ENCODE measurements at places on chromosomes 12 and 14. TPM values are rescaled to one million over a fixed set of nuclear protein-coding genes. Genes with fewer than 3 reads are reported as not detected.

FOXG1 gene
- total RNA-seq = not detected

GRCh38 chr12:5171701-5172100, 128.0 kb downstream of the KCNA5 start:
- H3K27ac ChIP-seq = peak overlapping the region; percentile 68
- no peaks in the 10 kb centered on the region for H3K27me3 ChIP-seq
- no peaks in the 10 kb centered on the region for H3K36me3 ChIP-seq
- DNase-seq = no peak
- peaks cover 16% of the 10 kb centered on the region for H3K4me1 ChIP-seq

DNA sequence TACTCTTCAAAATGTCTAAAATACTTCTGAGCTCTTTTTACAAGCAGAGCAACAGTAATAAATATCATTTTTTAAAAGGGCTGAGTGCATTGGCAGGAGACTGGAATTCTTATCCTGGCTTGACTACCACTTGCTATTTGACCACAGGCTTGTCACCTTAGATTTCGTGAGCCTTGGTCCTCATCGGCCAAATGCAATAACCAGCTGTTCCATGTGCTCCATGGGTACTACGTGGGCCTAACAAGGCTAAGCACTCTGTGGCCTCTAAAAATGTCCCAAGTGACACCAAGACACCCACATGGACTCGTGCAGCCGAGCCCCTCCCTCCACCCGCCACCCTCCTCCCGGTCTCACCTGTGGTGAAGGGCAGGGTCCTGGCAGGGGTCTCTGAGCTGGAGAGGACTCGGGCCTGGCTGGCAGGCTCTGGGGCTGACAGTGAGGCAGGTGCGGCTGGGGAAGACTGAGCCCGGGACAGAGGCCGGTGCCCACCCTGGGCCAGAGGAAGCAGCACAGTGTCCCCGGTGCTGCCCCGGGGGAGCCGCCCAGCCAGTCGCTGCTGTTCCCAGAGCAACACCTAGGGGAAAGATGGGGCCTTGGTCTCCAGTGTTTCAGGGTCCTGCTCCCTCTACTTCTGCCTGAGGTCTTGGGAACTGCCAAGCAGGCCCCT, 20.1 kb downstream of the SLC48A1 start:
- no peaks in the 10 kb centered on the region for H3K27me3 ChIP-seq
- no peak overlapping the region for H3K4me3 ChIP-seq
- H3K36me3 ChIP-seq = peaks cover 98% of the 10 kb centered on the region
- H3K27ac ChIP-seq = no peak overlapping the region

ARHGEF25 gene
- total RNA-seq = 9.7 TPM

RAB15 gene
- 17.1 TPM for total RNA-seq

GRCh38 chr14:61887628-61888027, 125.4 kb downstream of the SNAPC1 start:
- H3K4me1 ChIP-seq = no peaks in the 10 kb centered on the region
- no peak for DNase-seq
- no peak overlapping the region for H3K27ac ChIP-seq

DNA sequence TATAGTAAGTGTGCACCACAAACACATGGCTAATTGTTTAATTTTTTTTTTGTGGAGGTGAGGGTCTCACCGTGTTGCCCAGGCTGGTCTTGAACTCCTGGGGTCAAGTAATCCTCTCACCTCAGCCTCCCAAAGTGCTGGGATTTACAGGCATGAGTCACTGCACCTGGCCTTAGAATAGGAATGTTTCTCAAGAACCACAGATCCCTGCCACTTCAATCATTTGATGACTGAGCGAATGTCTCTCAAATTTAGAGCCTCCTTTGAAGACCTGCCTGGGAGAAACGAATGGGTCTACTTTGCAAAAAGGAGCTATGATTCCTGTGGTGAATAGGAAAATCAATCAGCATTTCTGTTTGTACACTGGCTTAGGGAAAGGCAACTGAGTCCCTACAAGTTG, 33.5 kb upstream of the CHST11 start:
- no peaks in the 10 kb centered on the region for H3K36me3 ChIP-seq
- no peak for DNase-seq
- no peaks in the 10 kb centered on the region for H3K4me1 ChIP-seq
- no peaks in the 10 kb centered on the region for H3K27me3 ChIP-seq
- no peak overlapping the region for H3K27ac ChIP-seq

DNA sequence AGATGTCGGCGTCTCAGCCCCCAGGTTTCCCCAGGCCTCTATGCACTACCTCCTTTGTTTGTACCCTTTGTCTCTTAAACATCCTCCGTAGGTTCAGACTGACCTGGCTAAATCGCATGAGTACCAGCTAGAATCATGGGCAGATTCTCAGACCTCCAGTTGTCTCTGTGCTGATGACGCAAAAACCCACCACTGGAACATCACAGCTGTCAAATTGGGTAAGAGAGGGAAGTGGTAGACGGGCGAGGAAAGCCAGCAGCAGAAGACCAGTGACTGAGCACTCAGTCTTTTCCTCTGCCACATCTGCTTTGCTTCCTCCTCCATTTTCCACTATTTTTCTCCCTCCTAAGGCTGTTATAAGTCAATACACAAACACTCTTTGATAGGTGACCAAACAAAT, 29.7 kb downstream of the A2ML1 start:
- no peak overlapping the region for H3K4me3 ChIP-seq
- H3K27ac ChIP-seq = no peak overlapping the region
- no peaks in the 10 kb centered on the region for H3K4me1 ChIP-seq
- H3K36me3 ChIP-seq = no peaks in the 10 kb centered on the region

- H3K4me3 ChIP-seq = no peak overlapping the region
- no peaks in the 10 kb centered on the region for H3K27me3 ChIP-seq
- peak overlapping the region; percentile 69 for H3K27ac ChIP-seq
- H3K4me1 ChIP-seq = peaks cover 22% of the 10 kb centered on the region
Observed at GRCh38 chr12:92304371-92305055, 158.9 kb upstream of the BTG1 start.

RGS6 gene
- total RNA-seq = 23.0 TPM

CCDC184 gene
- 1.0 TPM for total RNA-seq

DNA sequence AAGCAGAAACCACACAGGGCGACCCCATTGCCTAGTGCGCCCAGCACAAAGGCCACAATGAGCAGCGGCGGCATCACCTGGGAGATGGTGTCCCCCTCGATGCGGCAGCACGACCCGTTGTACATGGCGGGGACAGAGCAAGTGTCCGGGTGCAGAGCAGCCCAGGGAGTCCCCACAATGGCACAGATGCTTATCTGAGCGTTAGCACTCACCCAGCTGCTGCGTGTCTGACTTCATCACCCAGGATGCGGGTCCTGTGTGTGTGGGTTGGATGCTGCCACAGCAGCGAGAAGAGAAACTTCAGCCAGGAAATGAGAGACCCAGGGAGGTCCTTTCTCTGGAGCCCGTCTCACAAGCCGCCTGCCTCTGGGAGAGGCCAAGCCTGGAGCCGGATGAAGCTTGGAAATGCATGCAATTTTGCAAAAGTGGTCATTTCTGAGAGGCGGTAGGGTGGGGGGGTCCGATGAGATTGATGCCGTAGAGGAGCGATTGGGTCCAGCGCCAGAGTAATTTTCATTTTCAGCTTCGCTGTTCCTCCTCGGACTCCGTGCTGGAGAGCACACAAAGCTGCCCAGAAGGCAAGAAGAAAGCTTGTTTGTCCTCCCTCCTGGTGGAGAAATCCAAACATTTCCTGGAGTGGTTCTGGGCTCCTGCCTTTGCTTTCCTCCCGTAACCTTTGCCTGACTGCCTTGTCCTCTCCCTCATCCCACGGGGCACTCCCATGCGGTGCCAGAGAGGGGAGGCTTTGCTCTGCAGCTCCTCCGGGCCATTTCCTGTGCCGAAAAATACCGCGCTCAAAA, at the start of gene HCAR1:
Gene HCAR1, minus strand, starts transcription at position 630 of the 800 bp plus-strand sequence. Its CDS starts 505 bp downstream, at position 125.
- no peak for DNase-seq
- peaks cover 22% of the 10 kb centered on the region for H3K27me3 ChIP-seq
- no peak within 1 kb of the TSS for H3K27ac ChIP-seq
- H3K36me3 ChIP-seq = no peaks in the 10 kb centered on the region

TMEM121 gene
- 2.1 TPM for total RNA-seq

GRCh38 chr14:105589161-105589925, 63.0 kb downstream of the TMEM121 start:
- no peaks in the 10 kb centered on the region for H3K36me3 ChIP-seq
- H3K27ac ChIP-seq = no peak overlapping the region
- no peaks in the 10 kb centered on the region for H3K4me1 ChIP-seq

GRCh38 chr14:96486705-96487104, 15.5 kb upstream of the PAPOLA start:
- no peak overlapping the region for H3K4me3 ChIP-seq
- peaks cover 16% of the 10 kb centered on the region for H3K27me3 ChIP-seq

DNA sequence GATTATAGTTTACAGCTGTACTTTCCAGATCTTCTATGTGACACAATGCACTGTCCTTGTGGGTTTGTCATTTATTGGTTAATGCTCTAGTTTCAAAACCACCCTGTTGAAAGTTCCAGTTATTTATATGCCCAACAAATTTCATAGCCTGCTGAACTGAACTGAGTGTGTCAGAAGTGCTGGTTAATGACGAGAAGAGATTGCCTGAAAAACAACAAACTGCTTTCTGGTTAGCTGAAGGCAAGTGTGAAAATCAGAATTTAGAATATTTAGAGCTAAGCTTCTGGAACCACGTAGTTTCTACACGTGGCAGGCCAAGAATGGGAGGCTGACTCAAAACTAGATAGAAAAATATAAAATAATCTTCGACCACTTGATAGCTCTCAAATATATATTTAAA, 19.1 kb upstream of the RIN3 start:
- H3K4me1 ChIP-seq = peaks cover 12% of the 10 kb centered on the region
- no peak overlapping the region for H3K4me3 ChIP-seq
- H3K27ac ChIP-seq = no peak overlapping the region
- H3K36me3 ChIP-seq = no peaks in the 10 kb centered on the region
- no peaks in the 10 kb centered on the region for H3K27me3 ChIP-seq

- peak overlapping the region; percentile 92 for H3K27ac ChIP-seq
- no peaks in the 10 kb centered on the region for H3K27me3 ChIP-seq
- peak overlapping the region; percentile 18 for H3K4me3 ChIP-seq
- peaks cover 4% of the 10 kb centered on the region for H3K36me3 ChIP-seq
- no peak for DNase-seq
- H3K4me1 ChIP-seq = peaks cover 54% of the 10 kb centered on the region
Observed at GRCh38 chr14:61524936-61525292, 170.4 kb upstream of the HIF1A start.

GRCh38 chr12:90959538-90960139, 4.7 kb upstream of the CCER1 start:
- no peaks in the 10 kb centered on the region for H3K36me3 ChIP-seq
- H3K27ac ChIP-seq = no peak overlapping the region
- no peak overlapping the region for H3K4me3 ChIP-seq
- no peak for DNase-seq
- no peaks in the 10 kb centered on the region for H3K27me3 ChIP-seq

XRCC3 gene
- total RNA-seq = 4.1 TPM

DNA sequence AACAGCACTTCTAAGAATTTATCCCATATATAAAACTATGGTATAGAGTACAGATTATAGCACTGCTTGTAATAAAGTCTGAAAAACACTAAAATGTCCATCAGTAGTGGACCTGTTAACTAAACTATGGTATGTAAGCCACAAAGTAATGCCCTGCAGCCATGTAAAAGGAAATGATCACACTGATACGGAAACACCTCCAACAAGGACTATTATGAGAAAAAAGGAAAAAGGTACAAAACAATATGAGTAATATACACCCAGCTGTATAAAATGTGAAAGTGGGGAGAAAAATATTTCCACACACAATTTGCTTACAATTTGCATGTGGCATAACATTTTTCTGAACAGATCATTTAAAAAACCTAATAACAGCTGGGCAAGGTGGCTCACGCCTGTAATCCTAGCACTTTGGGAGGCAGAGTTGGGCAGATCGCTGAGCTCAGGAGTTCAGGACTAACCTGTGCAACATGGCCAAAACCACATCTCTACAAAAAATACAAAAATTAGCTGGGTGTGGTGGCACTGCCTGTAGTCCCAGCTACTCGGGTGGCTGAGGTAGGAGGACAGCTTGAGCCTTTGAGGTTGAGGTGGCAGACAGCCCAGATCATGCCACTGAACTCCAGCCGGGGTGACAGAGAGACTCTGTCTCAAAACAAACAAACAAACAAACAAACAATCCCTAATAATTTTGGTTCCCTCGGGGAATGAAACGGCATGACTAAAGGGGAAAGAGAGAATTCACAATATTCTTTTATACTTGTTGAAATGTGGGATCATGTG, 250.5 kb downstream of the MED13L start:
- H3K4me3 ChIP-seq = no peak overlapping the region
- no peaks in the 10 kb centered on the region for H3K27me3 ChIP-seq
- H3K27ac ChIP-seq = no peak overlapping the region

GRCh38 chr12:96238336-96239047, 44.3 kb downstream of the ELK3 start:
- no peaks in the 10 kb centered on the region for H3K27me3 ChIP-seq
- H3K36me3 ChIP-seq = no peaks in the 10 kb centered on the region
- DNase-seq = peak; percentile 28
- H3K27ac ChIP-seq = peak overlapping the region; percentile 86
- H3K4me3 ChIP-seq = peak overlapping the region; percentile 3

GYS2 gene
- total RNA-seq = not detected

CTSG gene
- 0.80 TPM for total RNA-seq

DNA sequence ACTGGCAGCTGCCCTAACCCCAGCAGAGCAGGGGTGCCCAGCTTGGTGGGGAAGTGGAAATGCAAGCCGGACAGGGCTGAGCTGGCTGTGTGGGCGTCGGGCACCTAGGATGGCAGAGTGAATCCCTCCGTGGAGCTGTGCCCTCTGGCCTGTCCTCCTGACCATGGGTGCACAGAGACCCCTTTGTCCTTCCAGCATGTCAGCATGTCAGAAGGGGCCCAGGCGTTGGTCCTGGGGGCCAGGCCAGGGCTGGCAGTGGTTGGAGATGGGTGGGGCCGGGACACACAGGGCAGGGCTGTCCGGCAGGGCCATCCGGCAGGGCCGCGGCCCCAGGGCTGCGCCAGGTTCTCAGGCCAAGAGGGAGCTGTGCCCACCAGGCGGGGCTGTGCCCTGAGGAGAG, 8.8 kb upstream of the TEX22 start:
- H3K27ac ChIP-seq = peak overlapping the region; percentile 55
- H3K4me3 ChIP-seq = no peak overlapping the region
- DNase-seq = no peak
- H3K27me3 ChIP-seq = no peaks in the 10 kb centered on the region
- no peaks in the 10 kb centered on the region for H3K4me1 ChIP-seq

GARIN6 gene
- not detected for total RNA-seq

OGFOD2 gene
- 14.9 TPM for total RNA-seq

LTB4R2 gene
- 0.71 TPM for total RNA-seq

DNA sequence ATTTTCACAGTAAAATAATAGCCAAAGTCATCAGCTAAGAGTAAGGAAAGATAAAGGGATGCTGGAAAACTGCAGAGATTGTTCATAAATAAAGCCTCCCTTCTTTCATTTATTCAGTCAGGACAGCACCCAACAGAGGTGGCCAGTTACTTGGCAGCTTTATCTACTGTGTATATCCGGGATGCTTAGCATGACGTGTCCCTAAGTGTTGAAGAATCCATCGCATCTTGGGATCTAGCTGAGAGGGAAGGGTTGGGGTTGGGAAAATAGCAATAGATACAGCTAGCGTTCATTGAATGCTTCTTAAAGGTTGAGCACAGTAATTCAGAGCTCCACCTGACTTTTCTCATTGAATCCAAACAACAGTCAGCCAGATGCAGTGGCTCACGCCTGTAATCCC, 5.6 kb upstream of the ERBB3 start:
- H3K4me3 ChIP-seq = no peak overlapping the region
- no peaks in the 10 kb centered on the region for H3K36me3 ChIP-seq
- no peak overlapping the region for H3K27ac ChIP-seq
- H3K27me3 ChIP-seq = peaks cover 10% of the 10 kb centered on the region

KRT80 gene
- total RNA-seq = not detected

- no peak for DNase-seq
- H3K4me3 ChIP-seq = no peak overlapping the region
- H3K4me1 ChIP-seq = no peaks in the 10 kb centered on the region
- no peak overlapping the region for H3K27ac ChIP-seq
- no peaks in the 10 kb centered on the region for H3K36me3 ChIP-seq
- H3K27me3 ChIP-seq = no peaks in the 10 kb centered on the region
Observed at GRCh38 chr12:103882861-103883596, 42.0 kb upstream of the NT5DC3 start.

ENDOU gene
- 0.49 TPM for total RNA-seq
